Osteocyte (in vitro differentiated cells): ENCODE measurements at places on chromosomes 13 and 19. TPM values are rescaled to one million over a fixed set of nuclear protein-coding genes. Genes with fewer than 3 reads are reported as not detected.
A peak's percentile ranks its signal among the peaks of the same experiment; 100 is the strongest.

GRCh38 chr19:48329167-48329891 is 4.0 kb downstream of the EMP3 start:
- peaks cover 73% of the 10 kb centered on the region for H3K4me1 ChIP-seq
- DNase-seq, result no peak
- H3K27me3 ChIP-seq, result no peaks in the 10 kb centered on the region
- peak overlapping the region; percentile 54 for H3K27ac ChIP-seq

Gene FBN3
- 0.19 and 0.42 TPM in 2 replicates for total RNA-seq

DNA sequence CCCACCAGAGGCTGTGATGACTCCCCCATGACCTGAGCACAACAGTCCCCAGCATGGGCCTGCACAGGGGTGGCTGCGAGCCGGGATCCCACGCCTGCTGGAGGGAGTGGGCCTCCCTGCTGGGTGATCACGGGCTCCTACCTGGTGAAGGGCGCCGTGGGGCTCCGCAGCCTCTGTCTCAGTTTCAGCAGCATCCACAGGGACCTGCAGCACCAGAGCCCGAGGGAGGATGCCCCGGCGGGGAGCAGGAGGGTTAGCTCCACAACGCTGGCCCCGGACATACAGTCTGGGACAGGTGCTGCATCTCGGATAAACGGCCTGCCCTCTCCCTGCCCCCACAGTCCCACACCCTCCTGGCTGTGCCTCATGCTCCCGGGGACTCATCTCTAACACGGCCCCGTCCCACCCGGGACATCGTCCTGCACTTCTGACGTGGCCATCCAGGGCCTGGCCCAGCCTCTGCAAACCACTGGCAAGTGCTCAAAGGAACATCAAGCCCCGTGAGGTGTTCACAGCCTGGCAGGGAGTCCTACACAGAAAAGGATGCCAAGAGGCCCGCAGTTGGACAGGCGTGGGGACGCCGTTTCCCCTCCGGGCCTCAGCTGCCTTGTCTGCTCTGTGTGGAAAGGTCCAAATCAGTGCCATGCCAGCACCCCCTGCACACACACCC is 10.5 kb downstream of the PEX11G start:
- no peaks in the 10 kb centered on the region for H3K27me3 ChIP-seq
- H3K4me3 ChIP-seq, result no peak overlapping the region
- no peak for DNase-seq
- no peak overlapping the region for H3K27ac ChIP-seq
- H3K4me1 ChIP-seq, result peaks cover 25% of the 10 kb centered on the region
- no peaks in the 10 kb centered on the region for H3K36me3 ChIP-seq

Gene SACS
- total RNA-seq, result 32.1 and 33.6 TPM in 2 replicates

Gene CBLC
- total RNA-seq, result not detected in 2 replicates

DNA sequence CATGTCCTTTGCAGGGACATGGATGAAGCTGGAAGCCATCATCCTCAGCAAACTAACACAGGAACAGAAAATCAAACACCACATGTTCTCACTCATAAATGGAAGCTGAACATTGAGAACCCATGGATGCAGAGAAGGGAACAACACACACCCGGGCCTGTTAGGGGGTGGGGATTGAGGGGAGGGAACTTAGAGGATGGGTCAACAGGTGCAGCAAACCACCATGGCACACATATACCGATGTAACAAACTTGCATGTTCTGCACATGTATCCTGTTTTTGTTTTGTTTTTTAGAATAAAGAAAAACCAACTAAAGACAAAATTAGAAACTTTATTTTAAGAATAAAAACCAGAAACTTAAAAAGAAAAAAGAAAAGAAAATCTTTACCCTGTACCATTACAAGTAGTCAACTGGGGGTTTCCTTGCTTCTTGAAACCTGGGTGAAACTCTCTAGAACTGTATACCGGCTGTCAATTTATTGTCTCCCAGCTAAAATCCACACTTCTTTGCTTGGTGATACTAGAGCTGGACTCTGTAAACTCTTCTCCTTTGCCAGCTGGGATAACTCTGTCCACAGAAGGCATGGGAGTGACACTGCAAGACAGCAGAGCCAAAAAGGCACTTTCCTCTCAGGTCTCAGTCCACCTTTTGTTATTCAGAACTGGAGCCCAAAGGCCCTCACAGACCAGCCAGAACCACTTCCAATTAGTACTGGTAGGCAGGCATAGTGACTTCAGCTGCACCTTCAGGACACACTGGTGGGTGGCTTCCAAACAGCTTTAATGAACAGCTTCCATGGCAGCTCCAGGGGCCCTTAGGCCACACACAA is 9.0 kb downstream of the MICU2 start:
- peaks cover 15% of the 10 kb centered on the region for H3K4me1 ChIP-seq
- no peaks in the 10 kb centered on the region for H3K27me3 ChIP-seq
- H3K4me3 ChIP-seq, result no peak overlapping the region
- DNase-seq, result no peak
- no peak overlapping the region for H3K27ac ChIP-seq

GRCh38 chr13:40348096-40348679 is 318.3 kb downstream of the FOXO1 start:
- H3K4me1 ChIP-seq, result peaks cover 10% of the 10 kb centered on the region
- peaks cover 8% of the 10 kb centered on the region for H3K27me3 ChIP-seq
- H3K4me3 ChIP-seq, result no peak overlapping the region
- no peak overlapping the region for H3K27ac ChIP-seq

Gene TEX26
- not detected in 2 replicates for total RNA-seq

DNA sequence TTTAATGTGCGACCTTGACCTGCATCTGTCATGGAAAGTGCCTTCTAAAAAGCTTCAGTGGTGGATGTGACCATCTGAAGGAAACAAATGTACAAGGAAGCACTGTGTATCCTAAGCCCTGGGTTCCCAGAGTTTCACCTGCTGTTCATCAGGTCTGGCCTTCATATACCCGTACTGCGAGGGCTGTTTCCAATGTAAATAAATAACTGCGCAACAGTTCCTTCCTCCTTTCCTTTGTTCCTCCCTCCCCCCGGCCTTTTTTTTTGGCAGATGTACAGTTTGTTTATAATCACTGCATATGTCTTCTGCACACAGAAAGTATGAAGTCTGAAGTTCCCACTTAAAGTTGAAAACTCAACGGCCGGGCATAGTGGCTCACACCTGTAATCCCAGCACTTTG is 5.2 kb downstream of the FAAP24 start:
- H3K36me3 ChIP-seq, result no peaks in the 10 kb centered on the region
- no peak for DNase-seq
- no peak overlapping the region for H3K27ac ChIP-seq
- H3K4me1 ChIP-seq, result peaks cover 2% of the 10 kb centered on the region
- H3K27me3 ChIP-seq, result no peaks in the 10 kb centered on the region

Gene DIRAS1
- total RNA-seq, result 5.8 and 6.9 TPM in 2 replicates
